Activated CD8-positive, alpha-beta T cell treated with anti-CD3 and anti-CD28 coated beads, Interleukin-2, amount 10 ng/mL, durations not matched to agents 7 days and 5 days (primary cell): ENCODE measurements at places on chromosomes 3 and 15. TPM values are rescaled to one million over a fixed set of nuclear protein-coding genes. Genes with fewer than 3 reads are reported as not detected.
A peak's percentile ranks its signal among the peaks of the same experiment; 100 is the strongest.

- peaks cover 54% of the 10 kb centered on the region for H3K36me3 ChIP-seq
- no peak overlapping the region for H3K4me3 ChIP-seq
- H3K4me1 ChIP-seq = peaks cover 13% of the 10 kb centered on the region
- no peaks in the 10 kb centered on the region for H3K27me3 ChIP-seq
- DNase-seq = no peak
Observed at GRCh38 chr3:136891934-136892855, 30.2 kb downstream of the NCK1 start.

DNA sequence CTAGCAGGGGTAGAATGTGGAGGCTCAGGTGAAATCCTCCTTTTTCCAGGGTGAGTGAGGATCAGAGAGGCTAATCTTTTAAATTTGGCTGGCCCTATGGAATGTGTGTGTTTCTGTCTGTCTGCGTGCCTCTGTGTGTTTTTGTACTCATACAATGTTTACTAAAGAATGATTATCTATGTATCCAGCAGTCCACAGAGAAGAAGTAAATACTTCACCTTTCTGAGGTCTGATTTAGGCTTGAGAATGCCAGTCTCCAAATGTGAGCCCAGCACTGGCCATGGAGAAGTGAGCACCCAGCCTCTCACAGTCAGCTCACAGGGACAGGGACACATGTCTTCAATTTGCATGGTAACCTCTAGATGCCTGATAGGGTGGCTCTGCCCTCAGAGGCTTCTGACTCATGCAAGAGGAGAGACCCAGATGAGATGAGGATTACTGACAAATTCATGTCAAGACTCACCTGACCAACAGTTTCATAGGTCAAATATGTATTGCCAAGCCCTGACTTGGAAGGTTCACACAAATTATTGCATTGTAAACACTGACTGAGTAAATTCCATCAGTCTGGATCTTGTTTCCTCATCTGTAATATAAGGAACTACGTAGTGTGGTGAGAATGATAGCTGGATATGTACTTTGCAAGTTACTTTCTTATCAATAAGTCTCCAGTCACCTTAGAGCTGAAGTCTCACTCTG, 31.0 kb downstream of the ENTPD3 start:
- no peaks in the 10 kb centered on the region for H3K36me3 ChIP-seq
- H3K4me3 ChIP-seq = no peak overlapping the region
- H3K27ac ChIP-seq = no peak overlapping the region
- H3K27me3 ChIP-seq = peaks cover 19% of the 10 kb centered on the region

GRCh38 chr3:72904163-72904562, 16.3 kb downstream of the GXYLT2 start:
- no peak overlapping the region for H3K4me3 ChIP-seq
- peaks cover 4% of the 10 kb centered on the region for H3K27me3 ChIP-seq
- no peak for DNase-seq
- no peaks in the 10 kb centered on the region for H3K4me1 ChIP-seq
- no peaks in the 10 kb centered on the region for H3K36me3 ChIP-seq

The SV2B gene
- total RNA-seq = not detected

The RASL12 gene
- total RNA-seq = not detected

The ALS2CL gene
- 1.4 TPM for total RNA-seq

GRCh38 chr3:14837878-14838258, 19.1 kb downstream of the FGD5 start:
- H3K27ac ChIP-seq = no peak overlapping the region
- H3K4me3 ChIP-seq = no peak overlapping the region
- no peaks in the 10 kb centered on the region for H3K4me1 ChIP-seq
- no peak for DNase-seq
- peaks cover 18% of the 10 kb centered on the region for H3K27me3 ChIP-seq
- no peaks in the 10 kb centered on the region for H3K36me3 ChIP-seq

- no peaks in the 10 kb centered on the region for H3K36me3 ChIP-seq
- H3K27ac ChIP-seq = no peak overlapping the region
- no peak for DNase-seq
- no peak overlapping the region for H3K4me3 ChIP-seq
- H3K4me1 ChIP-seq = no peaks in the 10 kb centered on the region
Observed at GRCh38 chr15:83984601-83985000, 251.0 kb upstream of the GOLGA6L4 start.

The SCN11A gene
- not detected for total RNA-seq

- H3K4me1 ChIP-seq = no peaks in the 10 kb centered on the region
- no peak for DNase-seq
- no peaks in the 10 kb centered on the region for H3K36me3 ChIP-seq
- H3K27me3 ChIP-seq = no peaks in the 10 kb centered on the region
- H3K27ac ChIP-seq = no peak overlapping the region
Observed at GRCh38 chr15:98684995-98685525, 36.7 kb downstream of the IGF1R start.

DNA sequence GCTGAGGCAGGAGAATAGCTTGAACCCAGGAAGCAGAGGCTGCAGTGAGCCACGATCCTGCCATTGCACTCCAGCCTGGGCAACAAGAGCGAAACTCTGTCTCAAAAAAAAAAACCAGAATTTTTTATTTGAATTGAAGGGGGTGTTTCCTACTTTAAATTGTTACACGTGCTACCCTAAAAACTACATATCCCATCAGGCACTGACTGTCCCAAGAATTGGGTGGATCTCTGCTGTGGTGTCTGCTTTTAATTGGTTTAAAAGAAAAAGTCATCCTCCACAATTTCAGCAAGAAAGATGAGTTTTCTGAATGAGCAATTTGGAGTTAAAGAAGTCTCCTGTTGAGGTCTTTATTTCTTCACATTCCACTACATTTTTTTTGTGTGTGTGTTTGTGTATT, 2.1 kb downstream of the PDIA3 start:
- peak; percentile 29 for DNase-seq
- H3K27ac ChIP-seq = peak overlapping the region; percentile 96
- no peaks in the 10 kb centered on the region for H3K27me3 ChIP-seq
- H3K4me3 ChIP-seq = peak overlapping the region; percentile 96
- H3K4me1 ChIP-seq = peaks cover 43% of the 10 kb centered on the region
- H3K36me3 ChIP-seq = peaks cover 36% of the 10 kb centered on the region

DNA sequence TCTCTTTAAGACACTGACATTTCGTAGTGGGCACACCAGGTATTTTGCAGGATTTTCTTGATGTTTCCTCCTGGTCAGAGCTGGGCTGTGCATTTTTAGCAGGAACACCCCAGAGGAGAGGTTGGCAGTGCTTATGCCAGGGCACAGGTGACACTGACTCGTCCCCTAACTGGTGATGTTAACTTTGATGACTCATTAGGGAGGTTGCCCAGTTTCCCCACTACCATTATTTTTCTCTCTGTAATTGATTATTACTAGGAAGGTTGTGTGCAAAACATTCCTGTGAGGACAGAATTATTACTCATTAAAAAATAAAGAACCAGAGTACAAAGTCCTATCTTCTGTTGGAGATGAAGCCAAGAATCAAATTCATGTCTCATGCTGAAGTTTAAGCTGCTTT, 394.5 kb downstream of the GABRG3 start:
- no peak overlapping the region for H3K27ac ChIP-seq
- H3K27me3 ChIP-seq = no peaks in the 10 kb centered on the region
- no peaks in the 10 kb centered on the region for H3K36me3 ChIP-seq
- no peak overlapping the region for H3K4me3 ChIP-seq
- H3K4me1 ChIP-seq = no peaks in the 10 kb centered on the region
